Activated gamma-delta T cell treated with anti-CD3 and anti-CD28 coated beads, Interleukin-2, amount 50 U/mL, for 16 hours (primary cell): ENCODE measurements at places on chromosomes 5 and 9.

GRCh38 chr5:17076272-17076671 lies 140.2 kb upstream of the MYO10 start:
- DNase-seq: no peak

DNA sequence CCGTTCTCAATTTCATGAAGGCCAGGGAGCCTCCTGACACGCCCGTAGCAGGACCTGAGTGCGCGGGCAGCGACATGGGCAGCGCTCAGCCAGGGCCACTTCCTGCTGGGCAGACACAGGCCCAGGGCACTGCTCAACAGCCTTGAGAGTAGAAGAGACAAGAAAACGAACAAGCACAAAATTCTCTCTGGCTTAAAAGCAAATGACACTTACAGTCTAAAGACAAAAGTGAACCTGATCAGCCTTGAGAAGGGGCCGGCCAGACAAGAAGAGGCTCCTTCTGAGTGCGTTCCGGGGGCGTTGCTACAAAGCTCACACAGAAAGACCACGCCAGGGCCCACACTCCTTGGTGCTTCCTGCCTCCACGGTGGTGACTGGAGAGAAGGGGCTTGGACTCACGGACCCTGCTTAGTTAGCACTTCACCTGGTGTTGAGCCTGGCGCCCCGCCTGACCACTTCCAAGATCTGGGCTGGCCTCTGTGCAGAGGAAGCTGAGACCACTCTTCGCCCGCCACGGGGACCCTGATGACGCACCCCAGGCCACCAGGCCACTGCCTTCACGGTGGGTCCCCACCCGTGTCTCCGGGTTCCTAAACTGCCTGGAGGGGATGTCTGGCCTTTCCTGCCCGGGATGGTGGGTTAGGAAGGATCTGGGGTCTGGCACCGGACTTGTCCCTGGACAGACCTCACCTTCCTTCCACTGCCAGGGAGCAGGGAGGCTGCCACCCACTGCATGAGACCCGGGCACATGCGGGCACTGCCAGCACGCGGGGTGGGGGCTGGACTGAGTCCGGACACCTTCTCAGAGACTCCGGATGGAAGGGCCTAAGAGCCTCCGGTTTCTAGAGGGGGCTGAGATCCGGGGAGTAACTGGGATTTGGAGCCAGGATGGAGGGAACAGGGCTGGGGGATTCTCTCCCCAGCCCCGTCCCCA lies 1.3 kb downstream of the SLC12A7 start:
- no peak for DNase-seq

- no peak for DNase-seq
Measured at GRCh38 chr5:62190931-62191330, 115.1 kb upstream of the KIF2A start.

GRCh38 chr5:110768138-110768860 lies 29.5 kb downstream of the SLC25A46 start:
- no peak for DNase-seq

DNA sequence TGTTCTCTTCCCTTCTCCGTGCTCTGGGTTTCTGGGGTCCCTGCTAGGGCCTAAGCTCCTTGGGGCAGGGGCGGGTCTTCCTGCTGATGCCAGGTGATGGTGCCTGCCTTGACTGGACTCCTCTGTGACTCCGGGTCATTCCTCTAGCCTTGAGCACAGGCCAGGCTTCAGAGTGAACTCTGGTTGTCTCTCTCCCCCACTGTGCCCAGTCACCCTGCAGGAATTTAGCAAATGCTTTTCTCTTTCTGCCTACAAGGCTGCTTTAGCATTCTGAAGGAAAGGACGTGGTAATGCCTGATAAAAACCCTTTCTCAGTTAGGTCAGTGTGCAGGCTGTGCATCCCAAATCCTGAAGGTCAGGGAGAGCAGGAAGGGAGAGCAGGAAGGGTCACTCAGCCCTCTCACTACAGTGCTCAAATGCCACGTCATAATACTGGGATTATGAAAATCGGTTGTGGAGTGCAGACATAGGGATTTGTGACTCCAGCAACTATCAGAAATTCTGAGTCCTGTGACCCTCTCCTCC lies 2.7 kb downstream of the CXCL14 start:
- DNase-seq: no peak

DNA sequence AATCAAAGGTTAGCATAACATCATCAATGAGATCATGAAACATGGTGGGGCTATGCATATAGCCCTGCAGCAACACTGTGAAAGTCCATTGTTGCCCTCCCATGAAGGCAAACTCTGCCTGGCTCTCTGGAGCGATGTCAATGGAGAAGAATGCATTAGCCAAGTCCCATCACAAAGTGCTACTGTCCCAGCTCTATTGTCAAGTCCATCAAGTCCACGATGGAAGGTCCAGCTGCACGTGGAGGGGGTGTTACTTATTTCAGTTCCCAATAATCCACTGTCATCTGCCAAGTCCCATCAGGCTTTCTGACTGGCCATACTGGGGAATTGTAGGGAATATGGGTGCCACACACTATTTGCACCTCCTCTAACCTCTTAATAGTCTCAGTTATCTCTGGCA lies 10.8 kb downstream of the DMAC1 start:
- DNase-seq: no peak

DNA sequence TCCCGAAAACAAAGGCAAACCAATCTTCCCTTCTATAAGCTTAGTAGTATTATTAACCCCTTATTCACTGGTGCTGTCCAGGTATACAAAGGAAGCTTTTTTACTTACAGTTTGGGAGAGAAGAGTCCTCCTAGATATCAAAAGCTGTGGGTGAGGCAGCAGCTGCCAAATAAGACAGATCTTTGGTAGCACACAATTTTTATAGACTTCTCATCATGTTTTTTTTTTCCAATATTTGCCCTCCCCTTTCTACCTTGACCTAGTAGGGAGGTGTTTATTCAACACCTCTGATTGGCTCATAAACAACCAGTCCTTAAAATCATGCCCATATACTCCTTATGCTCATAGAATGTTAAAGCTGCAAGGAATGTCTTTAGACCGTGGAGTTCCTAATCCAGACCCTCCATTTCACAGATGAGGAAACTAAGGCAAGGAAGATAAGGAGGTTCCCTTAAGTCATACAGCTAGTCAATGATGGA lies at the start of gene ALDOB:
Gene ALDOB, minus strand, starts transcription at position 174 of the 479 bp plus-strand sequence. CDS start 4,887 bp downstream, outside the sequence.
- DNase-seq: no peak

DNA sequence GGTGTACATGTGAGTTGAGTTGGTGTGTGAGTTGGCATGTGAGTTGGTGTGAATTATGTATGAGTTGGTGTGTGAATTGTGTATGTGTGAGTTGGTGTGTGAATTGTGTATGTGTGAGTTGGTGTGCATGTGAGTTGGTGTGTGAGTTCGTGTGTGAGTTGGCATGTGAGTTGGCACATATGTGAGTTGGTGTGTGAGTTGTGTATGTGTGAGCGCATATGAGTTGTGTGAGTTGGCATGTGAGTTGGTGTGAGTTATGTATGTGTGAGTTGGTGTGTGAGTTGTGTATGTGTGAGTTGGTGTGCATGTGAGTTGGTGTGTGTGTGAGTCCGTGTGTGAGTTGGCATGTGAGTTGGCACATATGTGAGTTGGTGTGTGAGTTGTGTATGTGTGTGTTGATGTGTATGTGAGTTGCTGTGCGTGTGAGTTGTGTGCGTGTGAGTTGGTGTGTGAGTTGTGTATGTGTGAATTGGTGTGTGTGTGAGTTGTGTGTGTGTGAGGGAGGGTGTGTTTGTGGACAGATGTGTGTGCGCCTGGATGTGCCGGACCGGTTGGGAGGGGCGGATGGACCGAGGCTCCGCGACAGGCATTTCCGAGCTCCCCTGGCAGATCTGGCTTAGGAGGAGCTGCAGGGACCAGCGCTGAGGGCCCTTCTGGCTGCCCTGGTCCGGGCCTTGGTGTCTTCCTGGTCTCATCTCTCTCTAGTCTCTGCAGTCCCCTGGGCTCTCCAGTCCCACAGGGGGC lies 162.5 kb upstream of the IER5L start:
- DNase-seq: no peak

GRCh38 chr9:134329886-134330285 lies 3.6 kb downstream of the RXRA start:
- no peak for DNase-seq

DNA sequence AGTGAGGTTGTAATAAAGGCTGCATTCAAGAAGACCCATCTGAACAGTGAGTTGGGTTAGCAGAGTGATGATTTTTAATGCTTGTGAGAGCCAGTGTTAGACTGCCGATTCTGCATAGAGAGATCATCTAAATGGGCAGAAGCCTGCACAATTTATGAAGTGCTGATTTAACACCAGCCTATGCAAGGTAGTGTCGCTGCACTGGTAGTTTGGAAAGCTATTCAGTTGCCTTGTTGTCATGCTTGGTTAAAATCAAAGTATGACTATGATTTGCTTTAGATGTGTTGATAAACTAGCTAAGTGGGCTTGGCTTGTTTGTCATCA lies 379 bp upstream of the LRRTM2 start:
- no peak for DNase-seq

DNA sequence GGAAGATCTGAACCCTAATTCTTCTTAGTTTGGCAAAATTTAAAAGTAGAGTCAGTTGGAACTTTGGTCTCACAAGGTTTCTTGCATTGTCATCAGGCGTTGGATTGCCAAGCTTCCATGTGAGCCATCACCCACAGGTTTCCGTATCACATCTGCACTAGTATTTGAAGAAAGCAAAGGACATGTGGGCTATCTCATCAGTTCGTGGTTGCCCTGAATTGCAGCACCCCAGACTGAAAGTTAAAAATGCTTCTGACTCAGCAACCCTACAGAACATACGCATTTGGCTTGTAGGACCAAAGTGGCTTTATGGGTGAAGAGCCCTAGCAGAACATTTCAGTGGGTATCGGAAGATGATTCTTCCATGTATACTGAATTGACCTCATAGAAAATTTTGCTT lies 358.0 kb downstream of the ENC1 start:
- DNase-seq: no peak
